GM04504 (cell line): ENCODE measurements at places on chromosomes 7 and 10.

- DNase-seq, result no peak
These were observed 108.5 kb upstream of the C7orf33 start for GRCh38 chr7:148481971-148482626.

DNA sequence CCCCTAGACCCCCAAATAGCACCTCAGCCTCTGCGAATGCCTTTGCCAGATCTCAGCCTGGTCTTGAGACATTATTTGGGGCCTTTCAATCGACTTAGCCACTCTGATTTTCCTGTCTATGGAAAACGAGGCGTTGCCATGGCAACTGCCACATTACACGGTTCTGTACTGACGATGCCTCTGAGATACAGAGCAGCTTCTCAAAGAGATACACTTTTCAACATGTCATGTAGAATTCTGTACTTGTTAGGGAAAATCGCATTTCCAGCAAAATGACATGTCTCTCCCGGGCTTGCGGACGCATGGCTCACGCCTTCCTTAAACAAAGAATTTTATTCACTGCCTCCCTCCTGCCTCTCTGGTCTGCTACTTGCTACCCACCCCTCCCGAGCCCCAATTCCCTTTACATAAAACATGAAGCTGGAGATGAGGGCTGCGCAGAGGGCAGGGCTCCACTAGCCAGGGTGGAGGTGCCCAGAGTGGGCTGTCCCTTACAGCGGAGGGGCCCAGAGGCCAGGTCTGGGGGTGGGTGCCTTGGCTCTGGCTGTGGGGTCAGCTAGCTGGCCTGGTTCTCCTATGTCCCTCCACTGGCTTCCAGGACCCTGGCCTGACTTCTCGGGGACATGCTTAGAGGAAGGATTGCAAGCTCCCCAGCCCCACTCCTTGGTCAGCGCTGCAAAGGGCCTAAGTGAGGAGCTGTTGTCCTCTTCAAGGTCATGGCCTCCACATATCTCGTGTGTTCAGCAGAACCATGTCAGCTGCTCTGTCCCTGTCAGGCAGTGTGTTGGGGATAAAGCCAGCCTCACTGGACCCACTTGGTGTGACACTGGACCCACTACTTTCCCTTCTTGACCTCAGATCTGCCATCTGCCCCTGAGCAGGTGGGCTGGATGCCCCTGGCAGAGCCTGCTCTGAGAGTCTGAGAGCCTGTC is 342.5 kb downstream of the RPS24 start:
- DNase-seq, result no peak

- DNase-seq, result no peak
These were observed 152.0 kb upstream of the PCBD1 start for GRCh38 chr10:71040343-71040742.

GRCh38 chr10:5987747-5988146 is 10.4 kb upstream of the IL15RA start:
- DNase-seq, result no peak
